ENCODE measurements at places on chromosomes 13 and 19.
A peak's percentile ranks its signal among the peaks of the same experiment; 100 is the strongest.

DNA sequence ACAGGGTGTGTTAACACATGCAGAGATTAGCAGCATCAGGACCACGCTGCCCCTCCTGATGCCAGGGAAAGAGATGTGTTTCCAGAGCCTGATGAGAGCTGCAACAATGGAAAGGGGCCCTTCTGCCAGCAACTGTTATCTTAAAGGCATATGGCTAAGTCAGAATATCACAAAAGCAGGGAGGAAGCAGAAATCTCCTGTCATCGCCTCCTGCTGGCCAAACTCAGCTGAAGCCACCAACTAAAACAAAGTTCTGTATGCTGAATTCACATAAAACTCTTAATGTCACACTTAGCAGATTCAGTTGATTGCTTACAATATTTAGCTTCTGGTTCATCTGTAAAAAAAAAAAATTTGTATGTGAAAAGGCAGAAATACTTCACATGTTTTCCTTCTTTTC, 178.2 kb downstream of the GPC5 start:
- DNase-seq, result peak; percentile 1

DNA sequence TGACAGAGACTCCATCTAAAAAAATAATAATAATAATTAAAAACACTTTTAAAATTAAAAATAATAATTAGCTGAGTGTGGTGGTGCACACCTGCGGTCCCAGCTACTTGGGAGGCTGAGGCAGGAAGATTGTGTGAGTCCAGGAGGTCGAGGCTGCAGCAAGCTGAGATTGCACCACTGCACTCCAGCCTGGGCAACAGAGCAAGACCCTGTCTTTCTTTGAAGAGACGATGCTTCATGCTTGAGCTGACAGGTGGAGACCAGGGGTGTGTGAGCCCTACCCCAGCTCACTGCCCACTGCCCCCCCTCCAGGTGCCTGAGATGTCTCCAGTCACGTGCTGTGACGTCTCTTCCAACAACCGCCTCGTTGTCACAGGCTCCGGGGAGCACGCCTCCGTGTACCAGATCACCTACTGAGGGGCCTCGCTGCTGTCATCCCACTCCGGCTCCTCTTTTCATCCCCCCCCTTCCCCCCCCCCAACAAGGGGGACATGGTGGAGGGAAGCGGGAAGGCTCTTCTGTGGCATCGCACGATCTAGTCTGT, 17.3 kb downstream of the TLE6 start:
- DNase-seq, result no peak

DNA sequence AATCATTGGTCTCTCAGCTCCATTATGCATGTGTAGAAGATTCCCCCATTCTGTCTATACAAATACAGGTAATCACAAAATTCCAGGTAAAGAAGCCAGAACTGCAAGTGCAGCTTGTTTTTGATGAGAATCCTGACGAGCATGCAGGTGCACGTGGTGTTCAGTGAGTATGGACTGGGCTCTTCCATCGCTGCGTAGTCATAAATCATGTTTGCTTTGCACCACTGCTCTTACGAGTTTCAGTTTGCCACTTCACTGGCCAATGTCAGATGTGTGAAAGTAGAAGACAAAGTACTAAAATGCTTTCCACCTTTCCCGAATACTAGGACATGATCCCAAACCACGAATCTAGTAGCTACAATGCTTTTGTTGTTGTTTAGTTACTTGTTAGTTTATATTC, 390.7 kb downstream of the LIG4 start:
- DNase-seq, result no peak

GRCh38 chr13:26320766-26321165, 66.8 kb downstream of the CDK8 start:
- no peak for DNase-seq

GRCh38 chr13:41905600-41906254, 55.2 kb downstream of the VWA8 start:
- DNase-seq, result peak; percentile 55

DNA sequence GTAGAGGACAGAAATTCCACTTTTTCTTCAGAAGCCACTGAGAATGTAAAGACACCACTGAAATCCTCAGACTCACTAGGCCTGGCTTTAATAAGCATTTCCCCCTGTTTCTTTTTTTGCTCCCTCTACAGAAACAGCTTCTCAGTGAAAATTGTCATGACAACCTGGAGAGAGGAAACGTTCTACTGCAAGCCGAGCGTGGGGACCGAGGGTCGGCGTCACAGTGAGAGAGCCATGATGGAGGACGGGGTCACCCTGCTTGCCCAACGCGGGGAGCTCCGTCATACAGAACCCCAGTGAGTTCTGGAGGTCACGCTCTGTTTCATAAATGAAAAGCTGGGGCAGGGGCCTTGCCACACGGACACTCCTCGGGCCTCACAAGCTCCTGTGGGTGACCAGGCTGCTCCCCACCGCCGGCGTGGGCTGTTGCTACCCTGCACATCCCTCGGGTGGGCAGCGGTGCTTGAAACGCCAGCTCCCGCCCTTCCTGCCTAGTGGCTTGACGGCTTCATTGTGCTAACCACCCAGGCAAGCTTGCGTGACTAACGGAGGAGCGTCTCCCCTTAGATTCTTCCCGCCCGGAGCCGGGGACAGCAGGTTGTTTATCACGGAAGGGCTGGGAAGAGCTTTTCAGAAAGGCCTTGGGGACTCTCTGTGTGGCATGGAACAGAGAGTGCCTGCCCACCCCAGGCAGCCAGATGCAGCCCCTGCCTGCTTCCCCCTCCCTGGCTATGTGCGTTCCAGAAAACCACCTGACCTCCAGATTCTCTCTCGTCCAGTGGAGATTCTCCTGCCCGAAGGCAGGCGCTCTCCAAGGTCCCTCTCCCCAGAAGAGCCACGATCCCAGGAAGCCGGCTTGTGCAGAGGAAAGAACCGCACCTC, 153.6 kb downstream of the KATNAL1 start:
- DNase-seq, result no peak

- DNase-seq, result peak; percentile 12
Observed at GRCh38 chr19:57110592-57111328, 9.0 kb upstream of the USP29 start.

DNA sequence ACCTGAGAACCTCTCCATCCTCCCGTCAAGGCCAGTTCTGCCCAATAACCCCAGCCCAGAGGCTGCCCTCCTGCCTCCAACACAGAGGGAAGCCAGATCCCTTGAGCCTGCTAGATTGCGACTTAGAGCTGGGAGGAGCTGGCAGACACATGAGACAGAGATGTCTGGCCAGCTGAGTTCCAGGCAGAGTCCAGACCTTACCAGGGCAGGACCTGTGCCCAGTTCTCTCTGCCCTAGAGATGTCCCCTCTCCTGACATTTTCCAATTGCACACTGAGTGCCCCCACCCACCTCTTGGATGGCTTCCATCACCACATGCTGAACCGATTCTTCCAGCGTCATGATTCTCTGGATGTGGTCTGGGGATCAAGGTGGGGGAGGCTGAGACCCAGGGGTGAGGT, 3.0 kb downstream of the HOOK2 start:
- DNase-seq, result no peak

DNA sequence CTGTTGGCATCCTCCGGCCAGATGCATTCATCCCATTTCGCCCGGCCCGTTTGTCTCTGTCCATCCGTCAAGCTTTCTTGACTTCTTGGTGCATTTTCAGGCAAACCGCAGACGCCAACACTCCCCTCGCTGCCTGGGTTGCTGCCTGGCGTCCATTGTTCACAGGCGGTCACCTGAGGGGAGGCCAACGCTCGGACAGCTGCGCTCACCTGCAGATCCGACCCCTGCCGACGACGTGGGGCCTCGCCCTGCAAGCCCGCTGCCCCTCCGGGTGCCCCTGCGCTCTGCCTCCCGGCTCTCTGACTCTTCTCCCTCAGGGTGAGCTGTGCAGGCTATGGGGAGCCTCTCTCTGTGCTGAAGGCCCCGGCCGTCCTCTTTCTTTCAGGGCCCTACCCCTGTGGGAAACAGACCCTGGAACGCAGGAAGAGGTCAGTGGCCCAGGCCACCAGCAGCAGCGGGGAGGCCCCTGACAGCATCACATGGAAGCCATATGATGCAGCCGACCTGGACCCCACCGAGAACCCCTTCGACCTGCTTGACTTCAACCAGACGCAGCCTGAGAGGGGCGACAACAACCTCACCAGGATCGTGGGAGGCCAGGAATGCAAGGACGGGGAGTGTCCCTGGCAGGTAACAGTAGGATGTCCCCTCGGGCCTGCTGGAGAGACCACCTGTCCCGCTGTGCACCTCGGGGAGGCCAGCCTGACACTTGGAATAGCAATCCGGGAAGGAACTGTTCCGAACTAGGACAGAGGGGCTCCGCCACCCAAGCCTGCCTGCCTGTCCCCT, 14.8 kb upstream of the PROZ start:
- DNase-seq, result no peak

DNA sequence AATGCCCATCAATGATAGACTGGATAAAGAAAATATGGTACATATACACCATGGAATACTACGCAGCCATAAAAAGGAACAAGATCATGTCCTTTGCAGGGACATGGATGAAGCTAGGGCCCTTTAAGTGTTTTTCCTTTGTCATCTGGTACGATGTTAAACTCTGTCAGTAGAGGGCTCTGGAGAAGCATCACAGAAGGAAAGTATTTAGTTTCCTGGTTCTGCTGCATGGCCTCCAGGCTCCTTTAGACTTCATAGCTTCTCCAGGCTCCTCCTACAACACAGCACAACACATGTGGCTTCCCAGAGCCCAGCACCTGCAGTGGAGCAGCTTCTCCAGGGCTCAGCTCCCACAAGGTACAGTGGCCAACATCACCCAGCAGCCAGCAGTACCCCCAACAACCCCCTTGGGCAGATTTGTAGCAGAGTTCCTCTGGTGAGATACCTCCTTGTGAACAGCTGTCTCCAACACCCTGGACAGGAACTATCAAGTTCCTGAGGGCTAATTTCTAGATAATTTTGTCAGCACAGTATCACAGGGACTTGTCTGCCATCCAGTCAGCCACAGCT, 63.4 kb downstream of the KCTD12 start:
- DNase-seq, result peak; percentile 77

DNA sequence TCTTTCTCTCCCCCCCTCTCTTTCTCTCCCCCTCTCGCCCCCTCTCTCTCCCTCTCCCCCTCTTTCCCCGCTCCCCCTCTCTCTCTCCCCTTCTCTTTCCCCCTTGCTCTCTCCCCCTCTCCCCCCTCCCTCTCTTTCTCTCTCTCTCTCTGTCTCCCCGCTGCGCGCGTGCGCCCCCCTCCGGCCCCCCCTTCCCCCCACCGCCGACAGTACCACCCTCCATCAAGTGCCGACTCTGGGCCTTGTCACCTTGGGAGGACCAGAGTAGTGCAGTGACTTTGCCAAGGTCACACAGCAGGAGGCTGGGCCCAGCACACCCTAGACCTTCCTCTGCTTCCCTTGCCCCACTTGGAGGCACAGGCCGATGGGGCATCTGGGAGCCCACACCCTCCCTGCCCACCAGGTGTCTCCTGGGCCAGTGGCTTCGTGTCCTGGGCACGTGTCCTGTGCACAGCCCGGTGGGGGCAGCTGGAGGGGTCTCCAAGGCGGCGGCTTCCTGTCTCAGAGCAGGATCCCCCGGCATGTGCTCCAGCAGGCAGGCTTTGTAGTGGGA, 121.6 kb downstream of the KDM4B start:
- no peak for DNase-seq

- no peak for DNase-seq
Observed at GRCh38 chr19:2841855-2842574, 740 bp downstream of the ZNF555 start.

DNA sequence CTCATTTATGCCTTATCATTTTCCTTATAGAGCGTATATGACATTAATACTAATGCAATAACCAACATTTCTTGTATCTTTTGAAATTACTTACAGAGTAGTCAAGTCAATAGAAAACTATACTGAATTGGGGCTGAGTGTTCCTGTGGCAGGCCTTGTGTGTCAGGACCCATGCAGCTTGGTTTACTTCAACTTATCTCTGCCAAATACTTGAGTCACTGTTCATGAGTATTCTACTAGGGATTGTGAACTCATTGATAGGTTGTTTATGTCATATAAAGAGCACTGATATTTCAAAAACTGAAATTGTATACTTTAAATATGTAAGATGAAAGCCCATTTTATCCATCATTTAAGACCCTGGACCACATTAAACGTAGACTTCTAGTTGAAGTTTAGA, 688.6 kb upstream of the SLITRK1 start:
- DNase-seq, result no peak

GRCh38 chr19:31511696-31512095, 162.5 kb upstream of the TSHZ3 start:
- DNase-seq, result no peak

- peak; percentile 33 for DNase-seq
Observed at GRCh38 chr13:92547266-92547665, 679.3 kb upstream of the GPC6 start.

GRCh38 chr13:60869941-60870613, 473.1 kb downstream of the TDRD3 start:
- no peak for DNase-seq

DNA sequence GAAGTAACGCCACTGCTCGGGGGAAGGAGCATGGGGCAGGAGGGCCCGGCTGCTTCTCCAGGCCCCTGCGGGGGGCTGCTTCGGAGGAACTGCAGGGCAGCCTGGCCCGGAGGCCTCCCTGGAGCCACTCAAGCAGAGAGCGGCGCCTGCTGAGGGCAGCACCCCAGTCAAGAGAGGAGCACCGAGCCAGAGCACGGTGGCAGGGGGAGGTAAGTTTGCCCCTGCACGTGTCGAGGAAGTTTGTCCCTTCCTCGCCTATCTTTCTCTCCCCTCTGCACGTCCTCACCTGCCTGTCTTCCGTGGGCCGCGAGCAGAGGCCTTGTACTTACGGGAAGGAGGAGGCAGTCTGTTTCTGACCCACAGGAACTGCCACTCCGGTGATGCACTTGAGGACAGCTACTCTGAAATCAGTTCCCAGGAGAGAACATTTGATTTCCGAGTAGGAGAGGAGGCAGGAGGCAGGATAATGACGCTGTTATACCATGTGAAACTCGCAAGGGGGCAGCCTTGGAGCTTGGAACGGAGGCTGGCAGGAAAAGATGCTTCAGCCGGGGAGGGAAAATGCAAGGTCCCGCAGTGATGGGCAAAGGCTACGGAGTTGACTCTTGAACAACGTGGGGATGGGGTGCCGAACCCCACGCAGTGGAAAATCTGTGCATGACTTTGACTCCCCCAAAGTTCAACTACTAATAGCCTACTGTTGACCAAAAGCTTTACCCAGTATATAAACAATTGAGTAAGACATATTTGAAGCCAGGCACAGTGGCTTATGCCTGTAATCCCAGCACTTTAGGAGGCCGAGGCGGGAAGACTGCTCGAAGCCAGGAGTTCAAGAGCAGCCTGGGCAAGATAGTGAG, 5.0 kb downstream of the FFAR1 start:
- peak; percentile 80 for DNase-seq

GRCh38 chr13:46468570-46469463, 81.8 kb upstream of the RUBCNL start:
- DNase-seq, result peak; percentile 49
